CD4-positive, alpha-beta T cell treated with Interleukin-10 for 1 hour (primary cell): ENCODE measurements at places on chromosomes 2 and 18.

GRCh38 chr2:190794377-190794776 is 86.2 kb upstream of the GLS start:
- DNase-seq = no peak

DNA sequence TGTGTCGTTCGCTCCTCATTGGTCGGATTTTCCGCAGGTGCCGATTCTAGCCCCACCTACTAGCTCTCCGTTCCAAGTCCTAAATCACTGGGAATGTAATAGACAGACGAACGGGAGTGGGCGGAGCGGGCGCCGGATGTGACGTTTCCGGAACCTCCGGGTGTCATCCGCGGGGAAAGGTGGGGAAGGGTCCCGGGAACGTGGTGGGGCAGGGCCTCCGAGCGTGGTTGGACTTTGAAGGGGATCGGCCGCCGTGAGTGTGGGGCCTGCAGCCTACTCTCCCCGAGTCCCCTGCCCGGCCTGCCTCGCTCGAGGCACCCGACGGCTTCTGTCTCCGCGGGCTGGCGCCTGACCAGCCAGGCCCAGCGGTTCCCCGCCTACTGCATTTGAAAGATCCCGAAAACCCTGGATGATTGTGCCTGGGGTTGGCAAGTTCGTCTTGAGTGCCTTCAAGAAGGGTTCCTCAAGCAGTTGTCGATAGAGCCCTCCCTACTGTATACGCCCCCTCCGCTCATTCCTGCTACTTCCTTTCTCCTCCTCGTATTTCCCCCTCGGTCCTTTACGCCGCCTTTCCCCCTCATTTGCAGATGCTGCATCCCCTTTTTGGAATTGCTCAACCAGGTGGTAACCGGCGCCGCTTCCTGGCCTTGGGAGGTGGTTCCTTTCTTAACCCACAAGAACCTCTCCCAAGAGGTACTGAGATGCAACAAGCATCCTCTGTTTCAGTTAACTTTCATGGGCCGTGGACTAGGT is at the start of gene STAMBP:
Gene STAMBP (plus strand): TSS at position 144 of the 753 bp plus-strand sequence. CDS start 1,896 bp downstream, outside the sequence.
- peak; percentile 97 for DNase-seq

- DNase-seq = no peak
Measured at GRCh38 chr2:100013892-100014677, 128.3 kb downstream of the AFF3 start.

GRCh38 chr2:46977280-46977665 is 61.7 kb upstream of the MCFD2 start:
- no peak for DNase-seq

DNA sequence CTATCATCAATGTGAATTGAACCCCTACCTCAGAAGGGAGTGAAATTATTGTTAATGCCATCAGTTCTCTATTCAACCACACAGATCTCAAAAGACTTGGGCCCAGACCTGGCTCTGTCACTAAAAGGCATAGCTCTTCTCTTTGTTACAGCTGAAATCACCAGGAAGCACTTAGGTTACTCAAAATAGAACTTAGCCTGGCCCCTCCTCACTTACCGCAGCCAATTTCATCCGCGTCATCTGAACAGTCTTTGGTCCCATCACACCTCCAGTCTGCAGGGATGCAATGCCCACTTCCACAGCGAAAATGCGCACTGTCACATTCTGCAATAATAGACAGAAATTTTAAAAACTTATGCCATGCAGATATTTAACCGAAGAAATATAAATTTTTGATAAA is 41.8 kb downstream of the LRP2 start:
- no peak for DNase-seq

GRCh38 chr18:48827291-48828193 is 123.2 kb downstream of the SMAD7 start:
- DNase-seq = no peak
